ENCODE measurements at places on chromosomes 7 and 10. TPM values are rescaled to one million over a fixed set of nuclear protein-coding genes. Genes with fewer than 3 reads are reported as not detected.

GRCh38 chr7:113561446-113561845 lies 357.4 kb downstream of the PPP1R3A start:
- DNase-seq: no peak
- no peaks in the 10 kb centered on the region for H3K36me3 ChIP-seq
- no peak overlapping the region for H3K27ac ChIP-seq
- H3K27me3 ChIP-seq: no peaks in the 10 kb centered on the region
- H3K4me1 ChIP-seq: no peaks in the 10 kb centered on the region

- H3K4me1 ChIP-seq: peaks cover 30% of the 10 kb centered on the region
- no peaks in the 10 kb centered on the region for H3K27me3 ChIP-seq
- H3K27ac ChIP-seq: no peak overlapping the region
Observed at GRCh38 chr7:1937252-1937605, 267.2 kb downstream of the ELFN1 start.

GRCh38 chr10:88974446-88975376 lies 15.9 kb upstream of the FAS start:
- H3K27ac ChIP-seq: peak overlapping the region; percentile 73
- H3K27me3 ChIP-seq: no peaks in the 10 kb centered on the region
- H3K4me3 ChIP-seq: peak overlapping the region; percentile 60

GRCh38 chr7:664997-665735 lies 61.3 kb upstream of the DNAAF5 start:
- H3K27me3 ChIP-seq: no peaks in the 10 kb centered on the region
- peaks cover 55% of the 10 kb centered on the region for H3K4me1 ChIP-seq
- H3K4me3 ChIP-seq: peak overlapping the region; percentile 24

- H3K36me3 ChIP-seq: no peaks in the 10 kb centered on the region
- no peak overlapping the region for H3K4me3 ChIP-seq
- DNase-seq: no peak
- no peaks in the 10 kb centered on the region for H3K4me1 ChIP-seq
- no peak overlapping the region for H3K27ac ChIP-seq
- H3K27me3 ChIP-seq: no peaks in the 10 kb centered on the region
Observed at GRCh38 chr10:32121648-32122047, 65.4 kb upstream of the KIF5B start.

GRCh38 chr10:68618234-68618633 lies 58.1 kb downstream of the TET1 start:
- no peak overlapping the region for H3K4me3 ChIP-seq
- no peaks in the 10 kb centered on the region for H3K36me3 ChIP-seq
- no peak overlapping the region for H3K27ac ChIP-seq

DNA sequence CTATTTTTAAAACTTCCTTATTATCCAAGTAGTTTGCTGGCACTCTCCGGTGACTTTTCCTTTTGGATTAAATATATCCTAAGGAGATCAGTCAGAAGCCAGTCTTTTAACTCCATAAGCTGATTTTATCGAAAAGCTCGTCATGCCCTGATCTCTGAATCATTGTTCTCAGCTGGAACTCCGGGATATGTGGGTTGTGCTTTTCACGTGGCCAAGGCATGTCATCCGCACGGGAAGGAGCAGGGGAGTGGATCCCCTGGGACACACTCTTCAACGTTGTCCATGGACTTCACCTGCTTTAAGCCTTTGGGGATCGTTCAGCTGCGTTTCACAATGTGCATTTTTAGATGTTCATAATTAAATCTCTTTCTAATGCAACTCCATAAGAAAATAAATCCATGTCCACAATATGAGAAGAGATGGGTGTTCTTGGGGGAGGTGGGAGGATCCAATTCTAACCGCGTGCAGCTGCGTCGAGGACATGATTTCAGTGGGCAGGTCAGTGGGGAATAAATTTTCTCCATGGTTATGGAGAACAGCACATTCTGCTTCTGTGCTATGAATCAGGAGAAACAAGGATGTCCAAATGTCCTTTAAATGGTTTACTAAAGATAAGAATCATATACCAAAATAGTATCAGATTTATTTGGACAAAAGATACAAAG lies 229.5 kb upstream of the ADARB2 start:
- no peak overlapping the region for H3K27ac ChIP-seq
- H3K4me3 ChIP-seq: no peak overlapping the region
- H3K4me1 ChIP-seq: no peaks in the 10 kb centered on the region
- no peaks in the 10 kb centered on the region for H3K36me3 ChIP-seq
- no peak for DNase-seq

DNA sequence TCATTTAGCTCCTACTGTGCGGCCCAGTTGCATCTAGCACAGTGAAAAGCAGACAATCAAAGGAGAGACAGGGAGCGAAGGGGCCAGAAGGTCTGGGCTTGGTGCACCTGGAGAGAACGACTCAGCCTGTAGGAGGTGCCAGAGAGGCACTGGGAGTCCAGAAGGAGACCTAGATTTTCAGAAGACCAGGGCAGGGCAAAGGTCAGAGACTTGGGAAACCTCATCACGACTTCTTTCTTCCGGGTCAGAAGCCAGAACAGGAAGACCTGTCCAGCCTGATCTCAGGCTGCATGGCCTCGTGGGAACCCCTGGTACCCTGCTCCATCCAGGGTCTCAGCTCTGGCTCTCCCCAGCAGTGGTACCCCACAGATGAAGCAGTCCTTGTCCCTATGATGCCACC lies 5.2 kb downstream of the AGAP3 start:
- no peaks in the 10 kb centered on the region for H3K27me3 ChIP-seq
- no peaks in the 10 kb centered on the region for H3K36me3 ChIP-seq
- H3K4me1 ChIP-seq: peaks cover 70% of the 10 kb centered on the region

DNA sequence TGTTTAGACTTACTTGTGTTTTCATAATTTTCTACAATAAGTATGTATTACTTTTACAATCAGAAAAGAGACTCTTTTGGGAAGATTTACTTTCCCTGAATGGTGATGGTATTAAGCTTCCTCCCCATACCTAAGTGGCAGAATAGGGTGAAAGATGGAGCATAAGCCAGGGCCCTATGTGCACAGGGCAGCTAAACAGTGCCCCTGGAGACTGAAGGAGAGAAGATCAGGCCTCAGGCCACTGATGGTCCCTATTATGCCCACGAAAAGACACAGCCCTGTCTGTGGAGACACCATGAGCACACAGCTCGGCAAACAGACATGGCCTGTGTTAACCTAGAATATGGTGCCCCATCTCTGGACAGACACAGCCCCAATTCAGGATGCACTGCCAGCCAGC lies 139.4 kb downstream of the OAT start:
- no peak overlapping the region for H3K4me3 ChIP-seq
- DNase-seq: no peak
- H3K27me3 ChIP-seq: peaks cover 10% of the 10 kb centered on the region

DNA sequence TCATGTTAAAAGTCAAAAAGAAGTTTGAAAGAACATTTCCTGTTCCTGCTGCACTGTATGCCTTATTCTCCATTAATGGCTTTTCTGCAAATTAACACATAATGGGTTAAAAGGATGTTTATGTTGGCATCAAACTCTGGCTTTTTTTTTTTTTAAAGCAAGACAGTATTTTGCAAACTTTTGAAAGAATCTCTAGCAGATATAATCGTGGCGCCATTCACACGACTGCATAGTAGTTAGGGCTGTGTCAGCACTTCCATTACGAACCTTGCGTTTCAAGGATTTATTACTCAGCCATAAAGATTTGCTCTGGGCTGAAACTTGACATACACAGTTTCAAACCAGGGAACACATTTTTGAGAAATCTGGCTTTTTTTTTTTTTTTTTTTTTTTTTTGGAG lies 207.8 kb downstream of the DYNC1I1 start:
- H3K4me3 ChIP-seq: no peak overlapping the region
- peaks cover 20% of the 10 kb centered on the region for H3K4me1 ChIP-seq
- H3K27me3 ChIP-seq: no peaks in the 10 kb centered on the region
- no peaks in the 10 kb centered on the region for H3K36me3 ChIP-seq

- no peaks in the 10 kb centered on the region for H3K27me3 ChIP-seq
- H3K27ac ChIP-seq: no peak overlapping the region
- H3K4me1 ChIP-seq: peaks cover 42% of the 10 kb centered on the region
- H3K4me3 ChIP-seq: no peak overlapping the region
- no peak for DNase-seq
Observed at GRCh38 chr10:122210481-122211265, 60.4 kb upstream of the BTBD16 start.

DNA sequence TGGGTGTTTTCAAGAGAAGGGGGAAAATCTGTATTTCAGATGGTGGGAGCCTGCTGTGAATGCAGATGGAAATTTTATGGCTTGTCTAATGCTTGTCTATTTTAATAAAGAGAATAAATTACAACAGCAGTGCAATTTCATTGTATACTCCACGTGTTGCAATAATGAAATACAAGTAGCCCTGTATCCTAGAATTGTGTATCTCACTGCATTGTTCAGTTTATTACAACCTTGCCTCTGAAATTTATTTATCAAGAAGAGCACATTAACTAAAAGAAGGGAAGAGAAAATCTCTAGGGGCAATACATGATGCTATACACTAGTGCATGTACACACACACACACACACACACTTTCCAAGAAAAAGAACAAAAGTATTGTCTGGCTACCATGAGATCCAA lies 21.8 kb downstream of the ANK3 start:
- H3K4me1 ChIP-seq: no peaks in the 10 kb centered on the region

DNA sequence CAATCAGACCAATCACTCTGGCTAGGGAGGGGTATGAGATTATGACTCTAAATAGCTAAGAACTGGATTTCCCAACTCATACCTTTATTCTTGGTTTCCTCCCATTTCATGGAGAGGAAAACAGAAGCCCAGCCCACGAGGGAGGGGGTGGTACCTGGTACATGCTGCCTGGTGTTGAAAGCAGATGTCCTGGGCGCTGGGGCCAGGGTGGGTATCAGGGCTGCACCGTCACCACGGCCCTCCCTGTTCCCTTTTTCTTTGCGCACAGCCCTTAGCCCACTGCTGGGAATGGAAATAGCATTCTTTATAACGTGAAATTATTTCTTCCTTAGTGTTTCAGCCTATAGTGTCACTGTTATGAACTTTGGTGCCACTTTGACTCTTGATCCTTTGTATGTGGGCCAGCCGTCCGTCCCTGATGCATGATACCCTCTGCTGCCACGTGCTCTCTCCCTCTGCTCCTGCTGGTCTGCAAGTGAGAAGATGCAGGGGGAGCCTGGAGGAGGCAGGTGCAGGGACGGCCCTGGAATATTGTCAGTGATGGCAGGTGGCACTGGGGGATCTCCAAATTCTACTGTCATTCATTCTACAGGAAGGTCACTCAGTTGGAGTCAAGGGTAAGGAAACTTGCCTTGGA lies 158.5 kb downstream of the CDH23 start:
- peaks cover 6% of the 10 kb centered on the region for H3K27me3 ChIP-seq
- H3K36me3 ChIP-seq: no peaks in the 10 kb centered on the region
- no peak overlapping the region for H3K4me3 ChIP-seq

DNA sequence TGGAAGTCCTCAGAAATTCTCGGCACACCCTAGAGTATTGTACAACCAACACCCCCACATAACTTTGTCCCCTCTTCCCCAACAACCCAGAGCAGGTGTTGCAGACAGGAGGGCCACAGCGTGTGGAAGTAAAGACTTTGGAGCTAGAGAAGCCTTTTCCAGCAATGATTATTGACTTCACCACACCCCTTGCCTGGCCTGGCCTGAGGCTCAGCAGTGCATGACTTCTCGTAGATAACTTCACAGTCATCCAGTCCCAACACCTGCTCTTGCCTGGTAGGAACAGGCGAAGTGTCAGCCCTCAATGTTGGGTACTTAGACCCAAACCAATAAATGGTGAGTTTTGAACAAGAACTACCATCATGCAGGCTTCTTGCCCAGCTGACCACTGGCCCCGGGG lies 36.7 kb downstream of the GOT1 start:
- H3K27me3 ChIP-seq: no peaks in the 10 kb centered on the region
- no peak overlapping the region for H3K27ac ChIP-seq
- no peak for DNase-seq
- H3K4me1 ChIP-seq: peaks cover 65% of the 10 kb centered on the region
- no peak overlapping the region for H3K4me3 ChIP-seq

DNA sequence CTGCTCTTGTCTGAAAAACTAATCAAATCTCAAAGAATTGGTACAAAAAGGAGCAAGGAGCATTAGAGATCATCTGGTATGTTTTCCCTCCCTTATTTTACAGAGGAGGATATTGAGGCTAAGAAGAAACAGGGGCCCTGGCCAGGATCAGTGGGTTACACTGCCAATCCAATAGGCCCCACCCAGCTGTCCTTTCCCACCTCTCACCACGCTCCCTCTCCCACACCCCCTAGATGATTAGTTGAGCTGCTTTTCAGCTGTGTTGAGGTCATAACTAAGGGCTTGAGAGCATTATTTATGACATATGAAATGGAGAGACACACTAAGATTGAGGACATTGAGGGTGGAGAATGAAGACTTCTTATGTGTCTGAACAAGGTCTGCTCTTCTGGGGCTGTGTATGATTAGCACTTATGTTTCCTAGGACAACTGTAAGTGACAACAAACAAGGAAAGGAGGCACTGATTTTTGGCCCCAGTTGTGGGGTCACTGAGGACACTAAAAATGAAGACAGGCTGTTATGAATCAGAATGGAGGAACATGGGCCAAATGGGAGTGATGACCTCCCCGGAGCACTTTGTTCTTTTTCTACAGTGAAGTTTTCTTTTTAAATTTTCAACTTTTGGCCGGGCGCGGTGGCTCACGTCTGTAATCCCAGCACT lies 26.5 kb downstream of the VWA2 start:
- H3K27me3 ChIP-seq: no peaks in the 10 kb centered on the region
- H3K4me1 ChIP-seq: peaks cover 46% of the 10 kb centered on the region
- DNase-seq: peak; percentile 55
- H3K27ac ChIP-seq: peak overlapping the region; percentile 87

GRCh38 chr10:34864149-34865067 lies 49.3 kb upstream of the PARD3 start:
- no peak for DNase-seq
- peaks cover 26% of the 10 kb centered on the region for H3K27me3 ChIP-seq
- no peaks in the 10 kb centered on the region for H3K36me3 ChIP-seq
- H3K4me3 ChIP-seq: no peak overlapping the region
- H3K27ac ChIP-seq: no peak overlapping the region
- peaks cover 10% of the 10 kb centered on the region for H3K4me1 ChIP-seq

Gene TAS2R40
- total RNA-seq: not detected

Gene TEX47
- total RNA-seq: not detected

Gene OPALIN
- not detected for total RNA-seq

Gene CFAP69
- total RNA-seq: 3.8 TPM
